Caco-2 (cell line): ENCODE measurements at places on chromosomes 13 and 19.

DNA sequence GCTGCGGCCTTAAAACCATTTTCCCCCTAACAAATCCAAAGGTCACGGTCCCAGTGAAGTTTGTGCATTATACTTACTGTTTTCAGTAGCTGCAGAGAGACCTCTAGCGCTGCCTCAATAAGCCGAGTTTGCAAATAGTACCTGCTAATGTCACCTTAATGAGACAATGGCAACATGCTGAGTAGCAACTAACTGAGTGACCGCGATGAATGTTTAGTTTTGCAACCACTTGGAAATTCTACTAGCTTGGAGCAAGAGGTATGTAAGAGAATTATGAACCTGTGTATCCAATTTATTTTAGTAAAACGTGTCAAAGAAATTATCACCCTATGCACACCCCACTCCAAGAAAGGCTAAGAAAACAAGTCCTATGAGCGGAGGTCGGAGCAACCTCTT is 1.2 kb downstream of the KPNA3 start:
- peaks cover 42% of the 10 kb centered on the region for H3K4me1 ChIP-seq
- H3K27me3 ChIP-seq, result no peaks in the 10 kb centered on the region
- peak; percentile 50 for DNase-seq
- H3K36me3 ChIP-seq, result peaks cover 2% of the 10 kb centered on the region; the same call in 1 of the 2 replicates
- H3K4me3 ChIP-seq, result peak overlapping the region; percentile 92

DNA sequence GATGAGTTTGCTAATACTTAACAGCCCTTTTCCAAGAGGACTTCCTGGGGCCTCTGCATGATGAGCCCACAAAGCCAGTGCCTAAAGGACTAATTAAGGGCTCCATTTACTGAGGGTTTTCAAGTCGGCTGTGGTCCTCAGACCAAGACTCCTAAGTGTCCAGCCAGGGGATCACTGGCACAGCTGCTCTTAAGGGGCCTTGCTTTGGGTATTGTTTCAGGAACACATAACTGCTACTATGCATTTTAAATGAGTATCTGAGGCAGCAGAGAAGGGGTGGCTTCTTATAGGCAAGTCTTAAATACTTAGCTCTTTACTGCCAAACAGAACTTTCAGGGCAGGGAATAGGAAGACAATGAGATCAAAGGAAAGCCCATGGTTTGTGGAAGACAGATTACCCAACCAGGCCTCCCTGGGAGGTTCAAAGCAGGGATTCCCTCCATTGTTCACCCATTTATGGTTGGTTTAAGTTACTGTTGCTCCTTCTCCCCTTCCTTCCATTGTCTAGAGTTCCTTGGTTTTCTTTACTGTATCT is 61.9 kb downstream of the TNFRSF19 start:
- peak overlapping the region; percentile 81 for H3K27ac ChIP-seq
- no peaks in the 10 kb centered on the region for H3K27me3 ChIP-seq
- H3K4me1 ChIP-seq, result peaks cover 76% of the 10 kb centered on the region
- no peak overlapping the region for H3K4me3 ChIP-seq

- H3K36me3 ChIP-seq, result no peaks in the 10 kb centered on the region
- peak overlapping the region; percentile 64 for H3K27ac ChIP-seq
- H3K4me1 ChIP-seq, result no peaks in the 10 kb centered on the region
- peak; percentile 98 for DNase-seq
- H3K27me3 ChIP-seq, result no peaks in the 10 kb centered on the region
Observed at GRCh38 chr19:35702223-35703012, 1.9 kb upstream of the ZBTB32 start.

- no peaks in the 10 kb centered on the region for H3K36me3 ChIP-seq
- no peaks in the 10 kb centered on the region for H3K27me3 ChIP-seq
- peaks cover 37% of the 10 kb centered on the region for H3K4me1 ChIP-seq
- no peak overlapping the region for H3K4me3 ChIP-seq
- peak overlapping the region; percentile 92 for H3K27ac ChIP-seq
- peak; percentile 66 for DNase-seq
Observed at GRCh38 chr19:17248011-17248776, 2.5 kb upstream of the NR2F6 start.

DNA sequence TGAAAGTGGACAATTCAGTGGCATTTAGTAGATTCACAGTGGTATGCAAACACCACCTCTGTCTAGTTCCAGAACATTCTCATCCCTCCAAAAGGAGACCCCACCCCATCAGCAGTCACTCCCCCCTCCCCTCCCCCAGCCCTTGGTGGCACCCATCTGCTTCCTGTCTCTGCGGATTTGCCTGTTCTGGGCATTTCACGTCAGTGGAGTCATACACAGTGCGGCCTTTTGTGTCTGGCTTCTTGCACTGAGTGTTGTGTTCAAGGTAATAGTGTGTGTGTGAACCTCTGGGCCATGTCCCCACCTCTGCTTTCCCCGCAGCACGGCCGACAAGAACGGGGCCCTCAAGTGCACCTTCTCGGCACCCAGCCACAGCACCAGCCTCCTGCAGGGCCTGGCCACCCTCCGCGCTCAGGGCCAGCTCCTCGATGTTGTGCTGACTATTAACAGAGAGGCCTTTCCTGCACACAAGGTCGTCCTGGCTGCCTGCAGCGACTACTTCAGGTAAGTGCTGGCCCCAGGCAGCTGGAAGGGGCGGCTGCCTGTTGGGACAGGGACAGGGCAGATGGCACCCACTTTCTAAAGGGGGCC is 19.4 kb upstream of the CRTC1 start:
- DNase-seq, result no peak
- no peak overlapping the region for H3K27ac ChIP-seq
- no peaks in the 10 kb centered on the region for H3K27me3 ChIP-seq
- H3K4me1 ChIP-seq, result peaks cover 6% of the 10 kb centered on the region
